Trophoblast cell (in vitro differentiated cells and primary cell): ENCODE measurements at places on chromosomes 1 and 21.

DNA sequence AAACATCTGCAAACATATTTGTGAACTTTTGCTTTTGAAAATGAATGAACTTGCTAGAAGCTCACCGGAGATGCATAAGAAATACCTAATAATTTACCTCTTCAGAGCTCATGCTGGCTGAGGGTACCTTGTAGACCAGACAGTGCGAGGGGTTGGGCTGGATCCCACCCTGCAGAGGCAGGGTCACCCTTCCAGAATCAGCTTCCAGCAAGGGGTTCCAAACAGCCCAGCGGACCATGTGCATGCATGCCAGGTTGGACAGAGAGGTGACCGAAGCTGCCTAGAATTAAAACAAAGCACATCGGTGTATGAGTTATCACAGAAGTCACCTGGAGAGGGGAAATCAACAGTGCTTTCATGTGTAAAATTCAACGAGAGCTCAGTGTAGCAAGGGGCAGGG lies 59.2 kb downstream of the NPHP4 start:
- no peak for DNase-seq

DNA sequence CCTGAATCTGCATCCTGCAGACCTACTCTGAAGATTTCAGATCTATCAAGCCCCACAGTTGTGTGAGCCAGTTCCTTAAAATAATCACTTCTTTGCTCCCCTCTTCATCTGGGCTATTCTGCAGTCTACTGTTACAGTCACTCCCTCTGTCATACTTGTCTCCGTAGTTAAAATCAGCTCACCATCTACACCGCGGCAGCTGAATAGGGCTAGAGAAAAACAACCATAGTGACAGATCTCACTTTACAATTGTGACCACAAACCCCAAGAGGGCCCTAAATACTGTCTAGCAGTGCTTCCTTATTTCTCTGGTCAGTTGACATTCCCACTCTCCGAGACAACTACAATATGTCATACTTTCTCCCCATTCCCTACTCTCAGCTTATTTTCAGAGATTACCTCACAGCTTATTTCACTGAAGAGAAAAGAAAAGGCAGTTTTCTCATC lies 12.9 kb downstream of the DESI2 start:
- DNase-seq: peak; percentile 12

GRCh38 chr1:232174306-232174705 lies 455.6 kb downstream of the SIPA1L2 start:
- no peak for DNase-seq

DNA sequence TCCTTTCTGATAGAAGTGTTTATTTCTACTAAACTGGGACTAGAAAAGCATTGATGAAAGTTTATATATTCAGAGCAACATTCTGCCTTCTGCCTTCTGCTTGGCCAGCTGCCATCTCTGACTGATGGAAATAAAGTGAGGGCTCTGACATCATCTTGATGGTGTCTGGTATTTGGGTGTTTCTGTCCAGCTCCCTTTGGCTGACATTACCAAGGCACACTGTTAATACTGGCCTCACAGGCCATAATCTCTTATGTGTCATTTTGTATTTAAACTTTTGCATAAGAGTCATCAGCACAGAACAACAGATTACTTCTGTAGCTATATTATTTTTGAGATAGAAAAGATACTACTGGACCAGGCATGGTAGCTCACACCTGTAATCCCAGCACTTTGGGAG lies 216.9 kb downstream of the RYR2 start:
- no peak for DNase-seq

GRCh38 chr1:68384321-68384813 lies 65.4 kb downstream of the RPE65 start:
- peak; percentile 38 for DNase-seq

DNA sequence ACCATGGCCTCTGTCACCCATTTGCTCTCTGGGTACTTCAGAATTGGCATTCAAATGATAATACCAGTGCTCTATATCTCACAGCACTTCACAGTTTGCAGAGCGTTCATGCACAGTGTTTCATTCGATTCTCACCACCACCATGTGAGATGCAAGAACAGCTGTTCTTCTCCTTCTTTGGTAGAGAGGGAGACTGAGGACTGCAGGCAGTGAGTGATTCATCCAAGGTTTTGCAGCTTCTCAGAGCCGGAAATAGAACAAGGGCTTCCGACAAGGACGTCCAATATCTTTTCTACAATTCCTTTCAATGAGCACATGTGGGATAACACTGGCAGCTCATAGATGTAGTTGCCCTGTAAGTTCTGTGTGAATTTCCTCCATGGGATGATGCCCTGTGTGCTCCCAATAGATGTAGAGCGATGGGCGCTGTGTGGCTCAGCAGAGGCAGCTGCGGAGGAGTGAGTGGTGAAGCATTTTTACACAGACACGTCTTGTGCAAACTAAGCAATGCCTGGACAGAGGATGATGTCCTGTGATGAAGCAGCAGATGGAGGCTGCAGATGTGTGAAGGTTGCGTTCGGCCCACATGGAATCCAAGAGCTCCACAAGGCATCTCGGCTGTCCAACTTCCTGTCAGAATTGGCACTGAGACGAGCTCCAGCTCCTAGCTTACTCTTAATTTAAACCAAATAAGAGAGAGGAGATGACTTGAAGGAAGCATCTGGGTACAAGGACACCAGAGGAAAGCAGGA lies 24.9 kb downstream of the MT1HL1 start:
- no peak for DNase-seq

- no peak for DNase-seq
Observed at GRCh38 chr1:214349781-214350180, 68.8 kb downstream of the SMYD2 start.

DNA sequence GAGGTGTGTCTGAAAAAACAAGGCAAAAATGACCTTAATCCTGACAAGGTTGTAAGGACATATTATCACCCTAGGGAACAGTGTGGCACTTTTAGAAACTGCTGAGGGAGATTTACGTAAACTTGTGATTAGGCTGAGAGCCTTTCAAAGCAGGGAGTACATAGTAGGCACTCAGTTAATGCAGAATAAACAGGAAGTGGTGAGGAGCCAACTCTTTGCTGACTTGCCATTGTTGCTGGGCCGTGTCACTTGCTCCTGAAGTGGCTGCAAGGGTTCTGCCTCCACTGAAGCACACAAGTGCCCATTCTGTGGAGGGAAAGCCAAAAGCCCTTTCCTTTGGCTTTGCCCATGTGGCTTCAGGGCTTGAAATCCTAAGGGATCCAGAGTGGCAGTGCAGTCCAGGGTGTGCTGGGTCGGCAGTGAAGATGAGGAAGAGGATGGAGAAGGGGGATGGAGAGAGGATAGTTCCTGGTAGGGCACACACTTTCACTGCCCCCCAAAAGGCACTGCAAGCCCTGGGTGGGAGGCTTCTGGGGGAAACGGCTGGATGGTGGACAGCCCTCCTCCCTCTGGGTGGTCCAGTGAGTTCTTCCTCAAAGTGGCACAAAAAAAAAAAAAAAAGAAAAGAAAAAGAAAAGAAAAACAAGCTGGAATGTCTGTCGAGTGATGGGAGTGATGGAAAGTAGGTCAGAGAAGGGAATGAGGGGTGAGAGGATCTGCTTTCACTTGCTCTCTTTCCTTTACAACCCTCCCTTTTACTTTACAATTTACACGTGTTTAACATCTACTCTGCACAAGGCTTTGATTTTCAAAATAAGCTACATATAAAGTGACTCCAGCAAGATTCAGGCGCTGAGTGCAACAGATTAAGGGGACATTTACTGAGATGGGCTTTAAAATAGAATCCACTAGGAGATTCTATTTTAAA lies 13.7 kb upstream of the RHEX start:
- no peak for DNase-seq

- no peak for DNase-seq
Observed at GRCh38 chr1:48018799-48019198, 21.6 kb upstream of the TRABD2B start.

GRCh38 chr1:208837242-208837641 lies 593.1 kb upstream of the PLXNA2 start:
- no peak for DNase-seq

GRCh38 chr1:152110365-152110859 lies 4.8 kb downstream of the TCHH start:
- peak; percentile 53 for DNase-seq

DNA sequence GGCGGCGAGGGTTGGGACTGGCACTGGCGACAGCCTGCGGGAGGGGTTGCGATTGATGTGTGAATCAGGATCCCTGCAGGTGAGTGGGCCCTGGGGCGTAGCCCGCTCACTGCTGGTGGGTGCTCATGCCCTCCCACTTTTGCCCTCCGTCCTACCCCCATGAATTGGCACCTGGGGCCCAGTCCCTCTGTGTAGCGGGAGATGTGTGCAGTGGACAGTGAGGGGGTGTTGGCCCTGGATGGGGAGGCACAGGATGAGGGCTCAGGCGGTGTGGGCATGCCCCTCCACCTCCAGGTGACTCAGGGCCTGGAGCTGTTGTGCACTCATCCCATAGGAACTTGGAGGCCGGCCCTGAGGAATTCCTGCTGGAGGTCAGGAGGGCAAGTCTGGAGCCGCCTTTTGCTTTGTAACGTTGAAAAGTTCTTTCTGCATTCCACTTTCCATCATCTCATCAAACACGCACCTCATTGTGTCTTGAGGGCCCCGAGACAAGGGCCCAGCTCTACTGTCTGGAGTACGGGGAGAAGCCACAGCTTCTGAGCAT lies 3.0 kb downstream of the PEAR1 start:
- DNase-seq: peak; percentile 88

GRCh38 chr1:20290624-20291597 lies at the start of gene VWA5B1:
Gene VWA5B1 (plus strand): TSS chr1:20290875. CDS start chr1:20310602, 19,727 bp downstream.
- no peak for DNase-seq

- no peak for DNase-seq
Observed at GRCh38 chr1:43305461-43305860, 4.7 kb downstream of the TIE1 start.

- no peak for DNase-seq
Observed at GRCh38 chr1:202362212-202362611, 13.7 kb downstream of the PPP1R12B start.

GRCh38 chr1:106620521-106620954 lies 435.9 kb upstream of the PRMT6 start:
- no peak for DNase-seq

DNA sequence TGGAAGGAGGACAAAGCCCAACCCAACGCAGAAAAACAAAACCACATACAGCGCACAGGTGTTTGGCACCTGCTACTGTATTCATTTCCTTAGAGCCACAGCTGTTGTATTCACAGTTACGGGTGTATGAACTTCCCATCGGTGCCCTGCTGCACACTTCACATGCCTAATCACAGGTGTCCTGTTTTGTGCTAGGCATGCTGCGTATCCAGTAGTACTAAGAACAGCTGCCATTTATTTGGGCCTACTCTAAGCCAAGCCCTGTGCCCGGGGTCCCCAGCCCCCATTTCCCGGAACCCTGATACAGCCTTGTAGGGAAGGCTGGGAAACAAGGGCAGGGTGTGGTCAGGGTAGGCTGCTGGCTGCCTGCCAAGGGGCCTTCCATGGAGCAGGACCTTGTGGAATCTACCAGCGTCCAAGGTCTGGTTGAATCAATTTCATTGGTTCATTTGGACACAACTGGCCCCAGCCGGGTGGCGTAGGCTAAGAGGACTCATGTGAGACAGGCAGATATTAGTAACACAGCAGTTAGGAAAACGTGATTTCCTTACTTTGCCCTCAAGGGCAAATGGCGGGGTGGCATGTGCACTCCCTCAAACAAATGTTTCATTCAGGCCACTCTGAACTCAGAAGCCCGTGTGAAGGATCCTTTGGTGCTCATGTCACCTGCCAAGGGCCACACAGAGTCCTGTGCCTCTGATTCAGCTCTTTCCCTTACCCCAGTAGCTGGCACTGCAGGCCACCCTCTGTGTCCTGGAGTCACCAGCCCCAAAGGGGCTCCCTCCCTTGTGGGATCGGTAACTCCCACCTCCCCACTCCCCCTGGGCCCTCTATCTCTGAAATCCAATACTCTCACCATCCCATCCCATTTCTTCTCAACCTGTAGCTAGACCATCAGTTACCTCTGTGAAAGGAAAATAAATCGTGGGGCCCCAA lies 986 bp upstream of the RNF186 start:
- no peak for DNase-seq
